Stimulated activated naive CD4-positive, alpha-beta T cell treated with Interleukin-2 at 50 U/mL for 16 hours (primary cell): ENCODE measurements at places on chromosomes 13 and 19.
A peak's percentile ranks its signal among the peaks of the same experiment; 100 is the strongest.

DNA sequence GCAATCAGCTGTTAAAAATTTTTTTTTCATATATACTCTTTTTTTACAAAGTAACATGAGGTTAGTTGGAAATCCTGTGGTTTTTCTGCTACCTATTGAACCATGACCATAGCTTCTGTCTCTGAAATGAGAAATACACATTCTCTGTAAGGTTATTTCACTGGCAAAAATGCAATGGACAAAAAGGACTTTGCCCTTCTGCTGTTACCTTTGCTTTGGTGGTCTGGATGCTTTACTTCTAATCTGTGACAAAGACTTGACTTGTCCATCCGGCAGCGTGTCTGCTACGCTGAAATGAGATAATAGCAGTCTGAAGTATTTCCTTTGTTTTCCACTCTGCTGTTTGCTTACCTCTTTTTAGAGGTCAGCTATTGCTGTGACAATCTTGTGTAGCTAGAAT lies 412.8 kb downstream of the SLITRK6 start:
- DNase-seq: no peak

DNA sequence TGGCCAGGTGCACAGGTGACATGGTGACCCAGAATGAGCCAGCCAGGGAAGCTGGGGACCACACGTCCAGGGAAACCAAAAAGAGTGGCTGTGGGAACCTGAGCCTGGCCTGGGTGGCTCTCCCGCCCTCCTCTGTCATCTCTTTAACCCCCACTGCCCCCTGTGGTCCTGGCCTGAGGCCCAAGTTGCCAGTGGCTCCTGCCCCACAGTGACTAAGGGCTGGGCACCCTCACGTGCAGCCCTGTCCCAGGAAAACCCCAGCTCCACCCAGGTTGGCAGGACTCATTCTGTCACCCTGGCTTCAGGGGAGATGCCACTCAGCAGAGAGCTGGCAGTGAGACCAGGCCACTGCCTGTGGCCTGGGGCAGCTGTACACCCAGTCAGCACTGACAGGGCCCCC lies 30.6 kb upstream of the ISYNA1 start:
- DNase-seq: no peak

GRCh38 chr19:4064149-4064495 lies 2.6 kb downstream of the ZBTB7A start:
- DNase-seq: no peak

- no peak for DNase-seq
Measured at GRCh38 chr13:35764326-35765015, 288.0 kb upstream of the MAB21L1 start.

GRCh38 chr19:7767487-7767886 lies 4.4 kb downstream of the CLEC4M start:
- DNase-seq: no peak

DNA sequence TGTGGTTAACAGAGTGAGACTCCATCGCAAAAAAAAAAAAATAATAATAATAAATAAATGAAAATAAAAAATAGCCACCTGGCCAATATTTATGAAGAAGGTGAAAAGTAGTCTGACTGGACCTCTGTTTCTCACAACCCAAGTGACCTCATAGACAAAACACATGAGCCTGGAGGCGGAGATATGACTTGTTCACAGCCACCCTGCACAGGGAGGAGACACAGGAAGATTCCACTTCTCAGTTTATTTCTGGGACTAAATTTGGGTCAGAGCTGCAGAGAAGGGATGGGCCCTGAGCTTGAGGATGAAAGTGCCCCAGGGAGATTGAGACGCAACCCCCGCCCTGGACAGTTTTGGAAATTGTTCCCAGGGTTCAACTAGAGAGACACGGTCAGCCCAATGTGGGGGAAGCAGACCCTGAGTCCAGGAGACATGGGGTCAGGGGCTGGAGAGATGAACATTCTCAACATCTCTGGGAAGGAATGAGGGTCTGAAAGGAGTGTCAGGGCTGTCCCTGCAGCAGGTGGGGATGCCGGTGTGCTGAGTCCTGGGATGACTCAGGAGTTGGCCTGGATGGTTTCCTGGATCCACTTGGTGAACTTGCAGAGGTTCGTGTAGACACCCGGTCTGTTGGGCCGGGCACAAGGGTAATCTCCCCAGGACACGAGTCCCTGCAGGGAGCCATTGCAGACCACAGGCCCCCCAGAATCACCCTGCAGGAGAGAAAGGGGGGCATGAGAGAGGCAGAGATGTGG lies 9.6 kb downstream of the KLK5 start:
- no peak for DNase-seq

- peak; percentile 13 for DNase-seq
Measured at GRCh38 chr19:1618157-1619093, 13.2 kb upstream of the UQCR11 start.

DNA sequence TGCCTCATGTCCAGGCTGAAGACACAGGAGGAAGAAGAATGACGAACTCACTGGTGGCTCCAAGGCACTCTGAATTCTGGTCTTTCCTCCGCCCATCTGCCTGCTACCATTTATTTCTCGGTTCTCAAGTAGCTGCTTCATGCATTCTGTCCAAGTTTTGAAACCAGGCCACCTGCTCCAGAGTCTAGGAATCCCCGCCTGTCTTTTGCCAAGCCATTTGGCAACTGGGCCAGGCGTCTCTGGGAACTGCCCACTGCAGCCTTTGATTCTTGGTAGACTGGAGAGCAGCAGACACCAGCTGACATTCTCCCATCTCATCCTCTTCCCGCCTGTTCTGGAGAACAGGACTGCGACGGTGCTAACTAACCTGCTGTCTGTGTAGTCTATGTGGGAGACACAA lies 10.8 kb downstream of the SLC35E1 start:
- no peak for DNase-seq

DNA sequence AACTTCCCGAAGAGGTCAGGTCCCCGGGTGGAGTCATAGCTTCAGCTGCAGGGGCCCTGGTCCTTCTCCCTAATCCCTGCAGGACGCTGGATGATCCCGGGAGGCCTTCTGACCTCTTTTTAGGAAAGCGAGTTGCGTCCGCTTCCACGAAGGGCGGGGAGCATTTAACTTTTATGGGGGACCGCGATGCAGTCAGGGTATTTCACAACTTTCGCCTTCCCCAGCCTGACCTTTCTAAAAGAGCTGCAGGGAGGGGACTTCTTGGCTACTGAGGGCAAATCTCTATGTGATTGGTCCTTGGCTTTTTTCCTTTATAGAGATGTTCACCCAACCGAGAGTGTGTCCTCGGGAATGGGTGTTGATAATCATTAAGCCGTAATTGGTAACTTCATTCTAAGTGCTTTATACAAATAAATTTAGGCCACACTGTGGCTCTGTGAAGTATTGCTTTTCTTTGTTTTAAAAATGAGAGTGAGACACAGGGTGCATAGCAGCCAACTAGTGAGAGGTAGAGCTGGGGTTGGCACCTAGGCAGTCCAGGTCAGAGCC lies 778 bp downstream of the ZNF230 start:
- DNase-seq: no peak

GRCh38 chr13:24747248-24748060 lies 16.5 kb upstream of the RNF17 start:
- no peak for DNase-seq

GRCh38 chr13:43583321-43583720 lies 203.5 kb downstream of the ENOX1 start:
- no peak for DNase-seq

DNA sequence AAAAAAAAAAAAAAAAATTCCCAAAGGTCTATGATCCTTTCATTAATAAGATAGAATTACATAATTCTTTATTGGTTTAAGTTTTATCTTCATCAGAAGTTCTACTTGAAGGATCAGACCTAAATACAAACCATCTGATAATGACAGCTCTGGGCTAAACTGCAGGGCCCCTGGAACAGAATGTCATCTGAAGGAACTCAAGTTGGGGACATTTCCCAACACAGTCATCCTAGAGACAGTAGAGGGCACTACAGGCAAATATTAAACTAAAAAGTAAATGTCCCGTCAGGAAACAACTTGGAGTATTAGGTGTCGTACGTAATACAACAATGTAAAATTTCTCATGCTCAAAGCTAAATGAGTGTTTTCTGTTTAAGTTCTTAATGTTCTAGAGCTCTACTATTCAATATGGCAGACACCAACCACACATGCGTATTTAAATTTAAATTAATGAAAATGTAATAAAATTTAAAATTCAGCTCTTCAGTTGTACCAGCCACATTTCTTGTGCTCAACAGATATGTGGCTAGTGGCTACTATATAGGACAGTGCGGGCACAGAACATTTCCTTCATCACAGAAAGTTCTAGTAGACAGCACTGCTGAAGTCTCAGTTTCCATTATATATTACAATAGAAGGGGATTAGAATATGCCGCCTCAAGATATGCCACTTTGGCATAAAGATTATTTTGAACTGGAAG lies 21.8 kb upstream of the NAXD start:
- DNase-seq: no peak
